ENCODE measurements at places on chromosomes 2 and 18.

DNA sequence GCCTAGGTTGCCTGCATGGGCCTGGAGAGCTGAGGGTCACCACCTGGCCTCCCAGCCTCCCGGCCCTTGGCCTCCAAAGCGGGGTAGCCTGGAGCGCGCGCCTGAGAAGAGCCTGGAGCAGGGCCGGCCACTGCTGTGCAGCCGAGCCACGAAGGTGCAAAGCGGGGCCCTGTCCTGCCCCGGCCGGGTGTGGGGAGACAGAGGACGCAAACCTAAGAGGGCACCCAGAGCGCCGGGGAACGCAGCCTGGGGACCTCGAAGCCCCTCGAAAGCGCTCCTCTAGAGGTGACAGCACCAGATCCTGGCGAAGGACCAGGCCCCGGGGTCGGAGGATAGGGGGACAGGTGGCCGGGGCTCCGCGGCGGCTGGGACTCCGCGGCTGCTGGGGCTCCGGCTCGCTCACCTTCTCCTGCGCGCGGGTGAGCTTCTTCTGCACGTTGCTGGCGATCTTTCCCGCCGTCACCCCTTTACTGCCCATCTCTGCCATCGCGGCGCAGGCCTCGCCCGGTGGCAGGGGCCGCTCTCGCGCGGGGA is 430 bp downstream of the BIN1 start:
- H3K36me3 ChIP-seq = no peaks in the 10 kb centered on the region
- peak overlapping the region; percentile 23 for H3K27ac ChIP-seq
- H3K27me3 ChIP-seq = no peaks in the 10 kb centered on the region
- H3K4me1 ChIP-seq = peaks cover 7% of the 10 kb centered on the region

GRCh38 chr2:181124497-181124896 is 144.1 kb downstream of the UBE2E3 start:
- no peak overlapping the region for H3K27ac ChIP-seq
- H3K4me1 ChIP-seq = no peaks in the 10 kb centered on the region
- H3K36me3 ChIP-seq = no peaks in the 10 kb centered on the region
- no peaks in the 10 kb centered on the region for H3K27me3 ChIP-seq

DNA sequence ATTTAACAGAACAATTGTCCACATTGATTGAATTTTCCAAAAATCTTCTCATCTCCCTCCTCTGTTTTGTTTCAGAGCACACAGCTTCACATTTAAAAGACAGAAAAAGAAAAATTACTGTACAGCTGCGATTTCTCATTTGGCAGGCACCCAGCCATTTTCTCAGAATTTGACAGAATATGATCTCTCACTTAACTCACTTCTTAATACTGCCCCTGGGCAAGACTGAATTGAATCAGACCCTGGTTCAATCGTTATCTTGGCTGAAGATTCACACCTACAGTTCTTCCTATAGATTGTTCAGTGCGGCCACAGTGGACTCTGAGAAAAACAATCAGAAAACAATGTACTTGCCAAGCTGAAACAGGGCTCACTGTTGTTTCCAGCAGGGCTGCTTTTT is 90.2 kb upstream of the LHCGR start:
- H3K36me3 ChIP-seq = no peaks in the 10 kb centered on the region
- H3K4me3 ChIP-seq = no peak overlapping the region
- no peaks in the 10 kb centered on the region for H3K4me1 ChIP-seq
- H3K27ac ChIP-seq = no peak overlapping the region
- H3K27me3 ChIP-seq = no peaks in the 10 kb centered on the region
- no peak for DNase-seq

- H3K4me3 ChIP-seq = no peak overlapping the region
- H3K27me3 ChIP-seq = no peaks in the 10 kb centered on the region
- no peak for DNase-seq
- H3K36me3 ChIP-seq = no peaks in the 10 kb centered on the region
Observed at GRCh38 chr2:166068981-166069380, 58.8 kb downstream of the SCN1A start.

- no peak overlapping the region for H3K27ac ChIP-seq
- no peak for DNase-seq
- no peaks in the 10 kb centered on the region for H3K27me3 ChIP-seq
Observed at GRCh38 chr2:233395687-233396086, 41.4 kb downstream of the DGKD start.

DNA sequence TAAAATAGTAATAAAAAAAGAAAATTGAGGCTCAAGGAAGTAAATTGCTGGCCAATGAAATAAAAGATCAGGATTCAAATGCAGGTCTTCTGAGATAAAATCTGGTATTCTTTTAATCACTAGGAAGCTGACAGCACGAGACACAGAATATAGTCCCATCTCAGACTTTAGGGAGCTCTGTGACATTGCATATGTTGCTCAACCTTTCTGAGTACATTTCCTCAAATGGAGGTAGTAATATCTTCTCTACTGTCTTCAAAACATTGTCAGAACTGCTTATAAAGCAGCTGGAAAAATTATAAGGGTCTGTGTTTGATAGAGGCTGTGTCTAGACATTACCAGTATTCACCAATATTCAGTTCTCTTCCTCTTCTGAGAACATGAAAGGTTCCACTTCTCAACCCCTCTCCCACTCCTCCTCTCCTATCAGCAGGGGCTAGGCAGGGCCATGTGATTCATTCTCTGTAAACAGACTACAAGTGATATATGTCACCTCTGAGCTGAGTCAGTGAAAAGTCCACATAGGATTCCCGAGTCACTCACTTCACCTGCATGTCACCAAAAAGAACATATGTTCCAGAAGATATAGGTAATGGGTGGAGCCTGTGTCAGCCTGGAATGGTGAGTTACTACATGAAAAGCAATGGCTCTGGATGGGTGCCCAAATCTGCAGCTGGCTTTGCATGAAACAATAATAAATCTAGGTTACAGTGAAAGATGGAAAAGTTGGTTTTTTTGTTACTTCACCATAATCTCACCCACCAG is 7.1 kb downstream of the KCNE4 start:
- no peaks in the 10 kb centered on the region for H3K4me1 ChIP-seq
- H3K27ac ChIP-seq = no peak overlapping the region
- H3K27me3 ChIP-seq = no peaks in the 10 kb centered on the region
- H3K36me3 ChIP-seq = no peaks in the 10 kb centered on the region
- DNase-seq = no peak

DNA sequence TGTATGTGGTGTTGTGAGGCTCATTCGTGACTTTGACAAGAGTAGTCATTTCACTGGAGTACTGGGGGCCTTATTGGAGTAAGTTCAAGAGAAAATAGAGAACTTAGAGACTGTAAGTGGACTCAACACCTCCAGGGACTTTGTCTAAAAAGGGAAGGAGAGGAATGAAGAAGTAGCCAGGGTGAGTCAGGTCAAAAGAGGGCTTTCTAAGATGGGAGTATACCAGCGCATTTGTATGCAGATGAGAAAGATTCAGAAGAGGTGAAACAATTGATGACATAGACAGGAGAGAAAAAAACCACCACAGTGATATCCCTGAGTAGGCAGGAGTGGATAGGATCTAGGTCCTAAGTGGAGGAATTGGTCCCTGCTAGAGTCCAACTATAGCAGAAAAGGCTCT is 246.8 kb downstream of the IKZF2 start:
- H3K27me3 ChIP-seq = no peaks in the 10 kb centered on the region
- H3K4me1 ChIP-seq = no peaks in the 10 kb centered on the region
- H3K27ac ChIP-seq = no peak overlapping the region
- peak; percentile 28 for DNase-seq

GRCh38 chr18:42112657-42113420 is 157.8 kb downstream of the PIK3C3 start:
- H3K27ac ChIP-seq = no peak overlapping the region
- no peaks in the 10 kb centered on the region for H3K27me3 ChIP-seq
- no peak overlapping the region for H3K4me3 ChIP-seq
- H3K4me1 ChIP-seq = no peaks in the 10 kb centered on the region

DNA sequence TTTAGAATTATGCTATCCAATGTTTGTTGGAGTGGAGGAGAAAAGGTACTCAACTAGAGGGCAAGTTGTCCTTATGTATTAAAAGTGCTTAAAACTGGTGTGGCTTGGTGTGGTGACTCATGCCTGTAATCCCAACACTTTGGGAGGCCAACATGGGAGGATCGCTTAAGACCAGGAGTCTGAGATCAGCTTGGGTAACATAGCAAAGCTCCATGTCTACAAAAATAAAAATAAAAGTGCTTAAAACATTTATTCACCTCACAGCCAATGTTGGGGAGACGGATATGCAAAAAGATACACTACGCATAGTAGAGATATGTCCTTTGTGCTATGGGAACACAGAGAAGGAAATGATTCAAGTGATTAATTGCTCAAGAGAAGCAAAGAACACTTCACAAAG is 19.3 kb upstream of the TNFAIP6 start:
- no peak overlapping the region for H3K27ac ChIP-seq
- DNase-seq = no peak
- H3K4me1 ChIP-seq = no peaks in the 10 kb centered on the region
- no peaks in the 10 kb centered on the region for H3K36me3 ChIP-seq
- H3K4me3 ChIP-seq = no peak overlapping the region

GRCh38 chr2:137444970-137445369 is 519.3 kb upstream of the HNMT start:
- no peaks in the 10 kb centered on the region for H3K36me3 ChIP-seq
- H3K27me3 ChIP-seq = no peaks in the 10 kb centered on the region
- no peak overlapping the region for H3K27ac ChIP-seq
- DNase-seq = no peak
- H3K4me3 ChIP-seq = no peak overlapping the region
- no peaks in the 10 kb centered on the region for H3K4me1 ChIP-seq

DNA sequence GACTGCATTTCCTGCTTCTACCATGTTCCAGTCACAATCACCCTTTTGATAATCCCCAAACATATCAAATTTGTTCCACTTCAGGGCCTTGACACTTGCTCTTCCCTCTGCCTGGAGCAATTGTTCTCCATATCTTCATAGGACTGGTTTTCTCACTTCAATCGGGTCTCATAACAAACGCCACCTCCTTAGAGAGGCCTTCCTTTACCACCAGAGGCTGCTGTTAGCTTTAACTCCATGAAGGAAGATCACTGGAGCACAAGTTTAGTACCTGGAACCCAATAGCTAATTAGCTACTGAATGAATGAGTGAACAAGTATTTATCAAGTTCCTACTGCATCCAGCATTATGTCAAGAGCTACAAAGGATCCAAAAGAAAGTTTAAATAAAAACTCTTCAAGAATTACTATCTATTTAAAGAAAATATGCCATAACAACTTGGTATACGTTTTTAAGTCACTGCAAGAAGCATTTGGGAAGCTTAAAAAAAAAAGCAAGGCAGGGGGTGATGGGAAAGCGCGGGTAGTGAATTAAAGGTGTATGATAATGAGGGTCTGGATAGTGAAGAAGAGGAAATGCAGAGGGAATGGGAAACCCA is 58.8 kb downstream of the BAZ2B start:
- H3K4me1 ChIP-seq = no peaks in the 10 kb centered on the region
- H3K36me3 ChIP-seq = no peaks in the 10 kb centered on the region
- DNase-seq = peak; percentile 86

- no peak for DNase-seq
- peaks cover 3% of the 10 kb centered on the region for H3K4me1 ChIP-seq
- H3K36me3 ChIP-seq = no peaks in the 10 kb centered on the region
- no peaks in the 10 kb centered on the region for H3K27me3 ChIP-seq
Observed at GRCh38 chr2:9653485-9654271, 22.9 kb upstream of the YWHAQ start.

DNA sequence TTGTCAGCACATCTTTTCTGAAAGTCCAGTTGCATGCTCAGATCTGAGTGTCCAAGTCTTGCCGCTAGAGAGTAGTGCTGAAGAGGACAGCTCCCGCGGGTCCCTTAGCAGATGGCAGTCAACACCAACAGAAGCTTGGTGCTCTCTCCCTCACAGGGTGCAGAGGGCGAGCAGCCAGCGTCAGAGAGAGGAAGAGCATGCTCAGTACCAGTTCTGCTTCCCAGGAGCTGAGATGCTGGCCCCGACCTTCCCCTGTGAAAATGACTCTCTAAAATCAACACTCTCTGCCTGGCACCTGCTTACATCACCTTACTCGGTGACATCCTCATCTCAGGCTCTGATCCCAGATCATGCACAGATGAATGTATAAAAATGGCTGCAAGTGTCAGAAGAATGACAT is 86.0 kb upstream of the TWIST2 start:
- no peak overlapping the region for H3K4me3 ChIP-seq
- H3K36me3 ChIP-seq = no peaks in the 10 kb centered on the region
- no peaks in the 10 kb centered on the region for H3K4me1 ChIP-seq
- no peak overlapping the region for H3K27ac ChIP-seq

GRCh38 chr18:79627750-79628294 is 51.8 kb upstream of the CTDP1 start:
- DNase-seq = no peak
- H3K4me1 ChIP-seq = no peaks in the 10 kb centered on the region
- H3K4me3 ChIP-seq = no peak overlapping the region
- no peaks in the 10 kb centered on the region for H3K36me3 ChIP-seq
- H3K27ac ChIP-seq = no peak overlapping the region

GRCh38 chr2:20421988-20422370 is 24.9 kb upstream of the RHOB start:
- no peaks in the 10 kb centered on the region for H3K36me3 ChIP-seq
- DNase-seq = no peak
- no peaks in the 10 kb centered on the region for H3K27me3 ChIP-seq
- H3K27ac ChIP-seq = no peak overlapping the region
- H3K4me3 ChIP-seq = no peak overlapping the region
- no peaks in the 10 kb centered on the region for H3K4me1 ChIP-seq

All from mesendoderm (in vitro differentiated cells).